ENCODE measurements at places on chromosomes 4 and X.
A peak's percentile ranks its signal among the peaks of the same experiment; 100 is the strongest.

GRCh38 chrX:107551546-107551945 is 76.8 kb upstream of the PRPS1 start:
- DNase-seq: no peak

GRCh38 chr4:124090021-124090420 is 622.5 kb downstream of the ANKRD50 start:
- no peak for DNase-seq

DNA sequence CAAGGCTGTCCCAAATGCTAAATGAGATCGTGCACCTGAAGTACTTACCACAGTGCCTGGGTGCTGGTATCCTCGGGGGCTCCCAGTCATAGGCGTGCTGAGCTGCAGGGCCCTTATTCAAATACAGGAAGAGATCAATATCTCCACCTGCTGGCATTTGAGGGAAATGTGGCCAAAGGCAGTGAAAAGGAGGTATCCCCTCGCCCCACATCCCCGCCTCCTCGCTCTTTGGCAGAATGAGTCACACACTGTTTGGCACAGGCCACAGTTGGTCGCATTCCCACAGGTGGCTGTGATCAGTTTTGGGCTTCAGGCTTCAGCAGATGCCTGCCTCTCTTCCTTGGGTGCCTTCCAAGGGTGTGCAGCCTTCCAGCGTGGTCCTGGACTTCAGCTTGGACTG is 28.4 kb downstream of the ZNF185 start:
- DNase-seq: peak; percentile 58

DNA sequence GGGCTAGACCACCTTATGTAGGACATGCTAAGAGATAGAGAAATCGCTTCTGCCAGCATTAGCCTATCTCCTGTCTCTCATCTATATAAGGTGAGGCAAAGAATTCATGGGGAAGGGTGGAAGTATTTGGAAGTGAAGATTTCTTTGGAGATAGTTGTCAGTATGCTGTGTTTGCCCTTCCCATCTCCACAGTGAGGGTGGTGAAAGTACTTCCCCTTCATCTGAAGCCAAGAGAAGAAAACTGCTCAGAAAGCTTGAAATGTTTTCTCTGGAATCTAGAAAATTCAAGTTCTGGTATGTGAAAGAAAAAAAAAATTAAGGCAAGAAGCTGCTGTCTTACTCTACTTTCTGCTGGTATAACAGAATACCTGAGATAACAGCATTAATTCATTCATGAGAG is 12.3 kb upstream of the ADH5 start:
- DNase-seq: no peak

DNA sequence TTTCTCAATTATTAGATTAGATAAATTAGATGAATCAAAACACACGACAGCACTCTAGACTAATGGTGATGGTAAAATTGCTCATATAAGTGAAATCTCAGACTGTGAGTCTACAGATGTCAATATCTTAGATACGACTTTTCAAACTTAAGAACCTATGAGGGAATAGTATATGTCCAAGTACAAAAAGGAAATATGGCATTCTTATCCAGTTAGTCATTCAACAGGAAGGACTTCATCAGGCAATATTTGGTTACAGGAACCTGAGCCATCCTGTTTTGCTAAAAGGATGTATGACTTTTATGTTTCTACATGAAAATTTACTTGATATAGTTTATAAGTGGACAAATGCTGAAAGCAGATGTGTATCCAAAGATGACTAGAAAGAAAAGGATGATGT is 107.0 kb downstream of the CT47B1 start:
- no peak for DNase-seq

GRCh38 chrX:13428053-13428786 is 108.4 kb upstream of the ATXN3L start:
- DNase-seq: no peak

DNA sequence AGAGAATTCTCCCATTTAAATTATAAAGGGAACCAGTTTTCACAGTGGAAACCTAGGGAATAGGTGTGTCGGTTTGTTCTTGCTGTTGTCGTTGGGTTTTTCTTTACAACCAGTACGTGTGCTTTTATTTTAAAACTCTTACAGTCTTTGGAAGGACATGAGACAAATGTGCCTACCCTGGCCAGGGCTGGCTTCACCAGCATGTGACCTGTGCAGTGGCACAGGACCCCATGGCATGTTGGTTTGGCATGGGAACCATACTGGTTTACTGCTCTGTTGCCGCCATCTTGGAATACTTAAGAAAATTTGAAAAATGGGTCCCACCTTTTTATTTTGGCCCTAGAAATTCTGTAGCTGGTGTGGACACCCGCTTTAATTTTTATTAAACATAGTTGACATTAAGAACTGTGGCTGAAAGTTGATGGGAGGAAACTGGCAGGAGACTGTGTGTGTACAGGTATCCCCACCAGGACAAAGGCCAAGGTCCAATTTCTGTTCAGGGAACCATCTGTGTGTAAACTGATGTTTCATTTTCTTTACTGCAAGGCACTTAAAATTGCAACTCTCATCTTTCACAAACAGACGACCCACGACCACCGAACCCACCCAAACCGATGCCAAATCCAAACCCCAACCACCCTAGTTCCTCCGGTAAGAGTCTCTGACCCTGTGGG is 28.8 kb downstream of the CD99 start:
- no peak for DNase-seq

GRCh38 chr4:141311246-141312204 is 90.8 kb downstream of the ZNF330 start:
- no peak for DNase-seq

- no peak for DNase-seq
Measured at GRCh38 chr4:29722253-29722652, 997.9 kb upstream of the PCDH7 start.

DNA sequence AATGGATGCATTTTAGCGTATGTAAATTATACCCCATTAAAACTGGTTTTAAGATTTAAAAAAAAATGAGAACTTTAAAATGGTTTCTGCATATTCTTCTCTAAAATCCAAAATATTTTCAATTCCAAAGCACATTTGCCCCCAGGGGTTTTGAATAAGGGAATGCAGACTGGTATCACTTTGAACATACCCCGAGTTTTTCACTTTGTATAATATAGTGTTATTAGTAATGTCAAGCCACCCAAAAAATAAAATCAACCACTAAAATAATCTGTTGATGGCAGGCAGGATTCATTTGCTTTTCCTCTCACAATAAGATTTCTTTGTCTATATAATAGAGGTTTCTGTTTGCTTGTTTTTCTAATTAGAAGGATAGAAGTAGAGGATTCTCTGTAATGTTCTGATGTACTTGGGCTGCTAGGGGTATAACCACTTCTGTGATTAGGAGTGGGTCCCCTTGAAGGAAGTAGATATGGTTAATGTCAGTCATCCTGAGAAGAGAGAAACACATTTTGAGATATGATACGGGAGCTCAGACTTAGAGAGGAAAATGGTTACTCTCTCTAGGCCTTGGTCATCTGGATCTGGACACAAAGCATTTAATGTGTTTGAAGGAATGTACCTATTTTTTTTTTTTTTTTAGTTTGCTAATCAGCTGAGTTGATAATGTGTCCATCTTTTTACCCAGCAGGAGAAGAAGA is 9.3 kb upstream of the LIN54 start:
- no peak for DNase-seq

DNA sequence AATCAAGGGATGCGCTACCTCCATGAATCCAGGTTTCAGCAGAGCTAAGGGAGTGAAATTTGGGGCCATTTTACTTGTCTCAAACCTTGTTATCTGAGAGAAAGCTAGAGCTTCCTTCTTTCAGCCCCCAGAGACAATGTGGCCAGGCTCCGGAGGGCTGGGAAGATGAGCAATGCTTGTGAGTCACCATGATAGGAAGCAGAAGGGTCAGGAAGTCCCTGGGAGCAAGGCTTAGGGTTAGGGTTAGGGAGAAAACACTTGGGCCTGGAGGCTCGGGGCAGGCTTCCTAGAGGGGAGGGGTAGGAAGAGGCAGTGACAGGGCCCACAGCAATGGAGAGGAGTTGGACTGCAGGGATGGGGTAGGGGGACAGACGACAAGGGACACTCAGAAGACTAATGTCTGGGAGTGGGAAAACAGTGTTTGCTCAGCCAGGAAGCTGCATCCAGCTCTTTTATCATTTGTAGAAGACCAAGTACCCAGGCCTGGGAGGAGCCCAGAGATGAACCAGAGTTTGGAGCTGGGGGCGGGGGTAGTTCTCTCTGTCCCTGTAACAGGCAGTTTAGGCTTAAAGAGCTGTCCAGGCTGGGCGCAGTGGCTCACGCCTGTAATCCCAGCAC is 16.4 kb upstream of the PORCN start:
- DNase-seq: no peak

DNA sequence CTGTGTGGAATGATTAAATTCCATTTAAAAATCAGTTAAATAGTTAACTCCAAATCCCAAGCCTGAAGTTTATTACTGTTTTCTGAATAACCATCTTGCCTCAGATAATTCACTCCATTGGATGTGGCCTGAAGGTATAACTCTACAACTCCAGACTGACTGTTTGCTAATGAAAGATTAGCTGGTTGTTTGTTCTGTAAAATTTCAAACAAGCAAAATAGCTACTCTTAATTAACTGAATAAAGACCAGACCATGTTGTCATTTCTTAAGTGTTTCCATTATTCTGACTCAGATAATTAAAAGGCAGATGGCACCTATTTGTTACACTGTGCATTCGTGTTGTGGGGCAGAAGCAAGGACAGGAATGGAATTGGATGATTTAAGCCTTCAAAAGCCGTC is 78.5 kb upstream of the DDIT4L start:
- no peak for DNase-seq

GRCh38 chr4:145935253-145936141 is 3.1 kb downstream of the ZNF827 start:
- no peak for DNase-seq

DNA sequence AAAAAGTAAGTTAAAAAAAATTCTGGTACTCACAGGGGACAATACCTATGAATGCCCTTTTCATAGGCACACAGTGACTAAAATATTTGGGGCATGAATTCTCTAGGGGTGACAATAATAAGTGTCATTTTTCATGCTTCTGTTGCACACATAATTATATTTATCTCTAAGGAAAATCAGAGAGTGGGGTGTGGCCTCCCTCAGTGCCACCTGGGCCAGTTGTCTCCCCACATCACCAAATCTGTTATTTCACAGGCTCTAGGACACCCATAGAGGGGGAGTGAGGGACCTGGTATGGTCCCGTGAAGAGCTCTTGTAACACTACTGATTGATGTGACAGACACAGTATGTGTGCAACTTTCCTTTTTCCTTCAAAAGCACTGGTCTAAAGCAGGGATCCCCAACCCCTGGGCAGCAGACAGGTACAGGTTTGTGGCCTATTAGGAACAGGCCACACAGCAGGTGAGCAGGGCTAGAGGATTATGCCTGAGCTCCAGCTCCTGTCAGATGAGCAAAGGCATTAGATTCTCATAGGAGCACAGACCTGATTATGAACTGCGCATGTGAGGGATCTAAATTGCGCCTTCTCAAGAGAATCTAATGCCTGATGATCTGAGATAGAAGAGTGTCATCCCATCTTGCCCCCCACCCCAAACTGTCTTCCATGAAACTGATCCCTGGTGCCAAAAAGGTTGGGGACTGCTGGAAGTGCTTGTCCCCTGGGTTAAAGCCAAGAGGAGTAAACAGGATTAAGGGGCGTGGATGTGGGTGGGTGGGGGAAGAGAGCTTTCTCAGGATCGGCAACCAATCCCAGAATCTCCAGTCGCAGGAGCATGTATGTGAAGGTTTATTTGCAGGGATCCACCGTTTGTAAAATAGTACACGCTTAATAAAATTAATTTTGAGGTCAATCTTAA is 856 bp downstream of the SLC9B1 start:
- DNase-seq: no peak

- no peak for DNase-seq
Measured at GRCh38 chrX:17005712-17006368, 59.4 kb downstream of the REPS2 start.

GRCh38 chrX:126137899-126138298 is 28.2 kb downstream of the DCAF12L2 start:
- no peak for DNase-seq

GRCh38 chrX:25076941-25077500 is 61.3 kb upstream of the ARX start:
- no peak for DNase-seq

DNA sequence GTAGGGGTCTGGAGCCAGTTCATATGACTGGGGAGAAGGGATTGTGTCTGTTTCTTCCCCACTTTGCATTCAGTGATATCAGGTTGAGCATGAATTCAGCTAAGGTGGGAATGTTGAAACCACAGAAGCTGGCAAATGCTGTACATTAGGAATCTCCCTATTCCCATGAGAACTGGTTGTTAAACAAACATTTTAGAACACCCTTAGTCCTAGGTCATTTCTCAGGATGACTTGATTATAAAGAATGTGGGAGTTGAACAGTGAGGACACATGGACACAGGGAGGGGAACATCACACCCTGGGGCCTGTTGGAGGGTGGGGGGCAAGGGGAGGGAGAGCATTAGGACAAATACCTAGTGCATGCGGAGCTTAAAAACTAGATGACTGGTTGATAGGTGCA is 62.6 kb upstream of the LIMCH1 start:
- no peak for DNase-seq

GRCh38 chr4:1609901-1610790 is 74.0 kb downstream of the FAM53A start:
- no peak for DNase-seq

DNA sequence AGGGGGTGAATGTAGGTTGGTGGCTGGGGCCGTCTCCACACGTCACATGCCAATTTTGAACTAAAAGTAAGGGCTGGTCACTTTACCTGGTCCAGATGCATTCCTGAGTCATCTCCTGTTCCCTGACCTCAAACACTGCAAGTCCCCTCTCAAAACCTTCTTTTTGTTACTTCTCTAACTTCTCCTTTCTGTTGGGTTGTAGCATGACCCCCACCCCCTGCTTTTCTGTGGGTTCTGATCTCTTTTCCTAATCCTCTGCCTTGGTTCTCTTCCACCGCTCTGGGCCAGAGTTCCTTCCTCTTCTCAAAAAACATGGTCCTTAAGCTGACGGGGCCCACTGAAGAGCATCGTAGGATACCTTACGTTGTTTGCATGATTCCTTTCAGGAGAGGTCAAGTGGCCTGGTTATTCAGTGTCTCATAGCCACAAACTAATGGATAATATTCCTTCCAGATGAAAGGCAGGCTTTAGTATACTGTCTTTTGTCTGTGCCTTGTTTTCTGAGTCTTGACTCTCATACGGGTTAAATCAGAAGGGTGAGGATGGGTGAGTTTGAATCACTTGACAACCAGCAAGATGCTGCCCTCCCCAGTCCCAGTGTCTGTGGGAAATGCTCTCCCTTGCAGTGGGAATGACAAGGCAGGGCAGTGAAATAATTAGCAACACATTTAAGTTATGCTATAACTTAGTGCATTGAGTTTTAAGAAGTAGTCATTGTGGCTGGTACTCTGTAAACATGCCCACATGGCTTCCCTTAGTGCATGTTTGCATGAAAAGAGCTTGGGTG is 15.1 kb downstream of the SMS start:
- no peak for DNase-seq

GRCh38 chrX:8245411-8245810 is 74.3 kb upstream of the VCX2 start:
- DNase-seq: no peak

GRCh38 chr4:105135785-105136184 is 10.9 kb upstream of the TET2 start:
- DNase-seq: no peak

GRCh38 chrX:33129607-33130006 is 81.7 kb downstream of the DMD start:
- no peak for DNase-seq

GRCh38 chrX:68934922-68935321 is 106.1 kb downstream of the EFNB1 start:
- DNase-seq: no peak

- no peak for DNase-seq
Measured at GRCh38 chr4:61831987-61832386, 631.9 kb downstream of the ADGRL3 start.

- DNase-seq: no peak
Measured at GRCh38 chr4:26484032-26484515, 6.2 kb downstream of the CCKAR start.

GRCh38 chr4:40960941-40961340 is 211.2 kb downstream of the NSUN7 start:
- no peak for DNase-seq

Data from activated naive CD4-positive, alpha-beta T cell treated with anti-CD3 and anti-CD28 coated beads, Interleukin-2, amount 50 U/mL, for 16 hours (primary cell).